ENCODE measurements at places on chromosomes 12 and 14.

GRCh38 chr14:91339671-91340369 is 77.8 kb downstream of the CCDC88C start:
- DNase-seq = no peak

DNA sequence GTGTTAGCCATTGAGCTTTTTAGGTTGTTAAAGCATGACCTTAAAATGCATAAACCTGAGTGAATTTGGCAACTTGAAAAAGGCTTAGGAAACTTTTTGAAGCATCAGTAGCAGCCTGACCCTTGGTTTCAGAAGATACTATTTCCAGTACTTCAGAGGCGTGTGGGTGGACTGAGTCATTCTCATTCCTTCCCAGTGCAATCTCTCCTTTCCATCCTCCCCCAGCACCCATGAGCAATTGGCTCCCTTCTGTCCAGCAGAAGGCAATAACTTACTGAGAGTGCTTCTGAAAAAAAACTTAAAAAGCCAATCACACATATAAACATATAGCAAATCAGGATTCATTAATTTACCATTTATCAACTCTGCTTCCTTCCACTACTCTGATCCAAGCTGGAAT is 299.3 kb upstream of the STXBP6 start:
- no peak for DNase-seq

DNA sequence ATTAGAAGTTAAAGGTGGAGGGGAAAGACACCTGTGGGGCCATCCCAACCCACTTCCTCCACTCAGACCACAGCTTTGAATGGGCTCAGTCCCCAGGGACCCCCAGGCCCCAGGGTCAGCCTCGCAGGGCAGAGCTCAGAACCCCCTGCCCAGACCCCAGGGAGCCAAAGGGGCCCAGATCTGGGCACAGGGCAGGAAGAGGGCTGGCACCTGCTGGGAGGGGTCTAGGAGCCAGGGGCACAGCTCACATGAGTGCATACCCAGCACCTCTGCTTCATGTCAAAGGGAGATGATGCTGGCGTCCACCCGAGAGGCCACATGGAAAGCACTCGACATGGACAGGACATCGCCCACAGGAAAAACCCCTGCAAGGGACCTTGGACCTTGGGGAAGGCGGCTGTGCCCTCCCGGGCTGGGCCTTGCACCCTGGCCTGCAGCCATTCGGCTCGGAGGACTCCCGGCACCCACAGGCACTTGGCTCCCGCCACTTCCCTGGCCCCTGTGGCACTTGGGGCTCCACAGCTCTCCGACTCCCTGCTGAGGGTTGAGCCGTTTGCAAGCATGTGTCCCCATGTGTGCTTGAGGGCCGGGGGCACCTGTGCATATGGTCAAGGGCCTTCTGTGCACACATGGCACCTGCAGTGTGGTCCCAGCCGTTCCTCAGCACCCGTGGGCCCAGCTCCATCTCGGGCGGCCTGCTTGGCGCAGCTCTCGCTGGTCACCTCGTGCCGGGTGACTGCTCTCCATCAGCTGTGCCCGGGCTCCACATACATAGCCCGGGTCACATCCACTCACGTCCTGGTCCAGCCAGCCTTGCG is 7.8 kb upstream of the AMN start:
- DNase-seq = no peak

DNA sequence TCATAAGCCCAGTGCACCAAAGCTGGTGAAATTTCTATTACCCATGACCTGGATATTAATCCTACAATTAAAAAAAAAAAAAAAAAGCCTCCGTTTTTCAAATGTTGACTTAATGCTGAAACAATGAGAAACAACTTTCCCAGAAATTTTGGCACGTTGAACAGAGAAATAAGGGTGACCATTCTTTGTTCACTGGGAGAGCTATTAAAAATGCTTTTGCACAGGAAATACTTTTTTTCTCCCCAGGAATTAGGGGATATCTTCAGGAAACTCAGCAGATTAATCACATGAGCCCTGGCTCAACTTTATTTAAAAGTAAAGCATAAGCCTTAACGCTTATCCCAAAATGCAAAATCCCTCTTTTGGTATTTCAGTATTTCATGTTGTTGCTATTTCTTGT is 54.8 kb upstream of the FLRT2 start:
- no peak for DNase-seq

- DNase-seq = no peak
Measured at GRCh38 chr12:92493816-92494215, 209.0 kb upstream of the PLEKHG7 start.

GRCh38 chr14:90534091-90534837 is 137.4 kb downstream of the CALM1 start:
- DNase-seq = no peak

DNA sequence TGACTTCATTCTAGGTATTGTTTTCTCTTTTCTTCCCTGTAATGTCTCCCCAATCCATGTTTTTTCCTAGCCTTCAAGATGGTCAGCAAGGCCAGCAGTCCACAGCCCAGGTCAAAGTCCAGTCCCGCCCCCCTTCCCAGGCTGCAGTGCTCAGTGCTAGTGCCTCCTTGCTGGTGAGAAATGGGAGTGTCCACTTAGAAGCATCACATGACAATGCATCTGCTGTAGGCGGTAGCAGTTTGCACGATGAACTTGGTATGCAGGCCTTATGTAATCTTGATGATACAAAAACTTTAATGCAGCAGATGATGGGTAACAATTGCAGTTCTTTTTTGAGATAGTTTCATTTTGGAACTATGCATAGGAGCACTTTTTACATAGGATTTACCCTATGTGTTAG is 88.4 kb downstream of the PCNX1 start:
- DNase-seq = no peak

DNA sequence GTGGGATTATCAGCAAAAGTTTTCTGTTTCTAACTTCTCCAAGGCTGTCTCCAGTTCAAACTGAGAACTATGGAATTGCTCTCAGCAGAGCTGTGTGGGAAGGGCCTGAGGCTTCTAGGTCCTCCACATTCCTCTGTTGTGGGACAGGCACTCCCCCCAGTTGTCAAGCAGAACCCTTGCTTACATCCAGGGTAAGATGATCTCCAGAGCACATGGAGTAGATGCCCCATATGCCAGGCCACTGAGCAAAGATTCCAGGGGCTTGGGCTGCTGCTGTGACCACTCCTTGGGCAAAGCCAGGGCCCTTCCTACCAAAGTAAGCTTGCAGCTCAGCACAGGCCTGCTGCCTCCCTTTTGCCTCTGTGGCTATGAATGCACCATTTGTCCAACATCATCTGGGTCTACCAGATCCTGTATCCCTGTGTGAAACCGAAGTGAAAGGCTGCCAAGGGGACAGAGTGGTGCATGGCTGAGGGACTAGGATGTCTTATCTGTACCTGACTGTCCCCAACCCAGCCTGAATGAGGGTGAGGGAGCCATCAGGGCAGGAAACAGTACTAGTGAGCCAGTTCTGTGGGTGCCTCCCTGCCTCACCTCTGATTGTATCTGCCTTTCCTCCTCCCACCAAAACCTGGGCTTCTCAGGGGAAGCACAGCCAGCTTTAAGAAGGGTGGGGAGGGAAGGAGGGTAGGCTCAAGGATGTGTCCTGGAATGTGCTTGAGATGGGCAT is 13.1 kb upstream of the ESPL1 start:
- no peak for DNase-seq

DNA sequence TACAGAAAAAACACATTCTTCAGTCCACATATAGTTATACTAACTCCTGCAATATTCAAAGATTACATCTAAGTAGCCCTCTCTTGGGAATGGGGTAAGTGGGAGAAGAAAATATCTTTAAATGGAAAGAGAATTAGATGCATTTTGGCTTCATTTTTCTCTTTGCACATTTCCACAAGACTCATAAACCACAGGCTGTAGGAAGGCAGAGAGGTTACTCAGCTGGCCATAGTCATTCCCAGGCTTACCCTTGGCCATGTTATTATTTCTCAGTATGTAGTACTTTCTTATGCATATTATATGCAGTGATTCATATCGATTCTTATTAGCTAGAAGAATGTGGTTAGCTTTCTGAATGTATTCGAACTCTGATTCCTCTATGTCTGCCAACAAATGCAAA is 92.2 kb downstream of the PTPRR start:
- no peak for DNase-seq

GRCh38 chr14:24351517-24351916 is 11.7 kb upstream of the RIPK3 start:
- no peak for DNase-seq

- DNase-seq = no peak
Measured at GRCh38 chr14:33369041-33369440, 430.4 kb downstream of the NPAS3 start.

DNA sequence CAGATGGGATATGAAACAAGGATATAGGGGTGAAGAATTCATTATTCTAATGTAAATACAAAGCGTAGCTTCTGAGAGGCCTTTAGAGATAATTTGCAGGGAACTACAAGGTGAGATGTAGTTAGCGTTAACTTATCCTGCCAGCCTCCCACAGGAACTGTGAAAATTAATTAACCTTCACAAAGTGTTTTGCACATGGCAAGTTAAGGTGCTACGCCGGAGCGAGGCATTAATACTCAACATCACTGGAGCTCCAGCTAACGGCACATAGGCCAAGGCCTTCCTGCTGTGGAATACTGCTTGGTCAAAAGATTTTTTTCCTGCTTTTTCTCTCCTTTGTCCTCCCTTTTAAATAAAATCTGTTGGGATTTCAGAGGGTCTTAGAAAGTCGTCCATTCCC is 86.5 kb downstream of the CRACR2A start:
- DNase-seq = no peak

GRCh38 chr12:64652346-64652745 is 42.1 kb downstream of the RASSF3 start:
- DNase-seq = no peak

GRCh38 chr14:102487204-102487577 is 22.4 kb downstream of the ANKRD9 start:
- no peak for DNase-seq

DNA sequence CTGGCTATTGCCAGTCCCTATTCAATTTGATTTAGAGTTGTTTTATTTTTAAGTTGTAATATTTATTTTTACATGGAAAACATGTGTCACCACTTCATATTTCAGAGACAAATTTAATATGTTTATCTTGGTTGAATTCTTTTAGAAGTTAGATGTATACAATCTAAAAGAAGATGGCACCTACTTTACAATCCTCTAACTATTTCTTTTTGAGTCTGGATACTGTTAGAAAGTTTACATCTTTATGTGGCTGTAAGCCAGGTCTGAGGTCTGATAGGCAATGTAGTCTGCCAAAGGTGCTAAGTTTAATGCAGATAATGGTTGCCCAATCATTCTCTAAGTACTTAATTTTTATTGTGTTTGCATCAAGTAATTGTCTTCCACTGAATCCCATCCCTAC is 7.2 kb upstream of the LMO3 start:
- no peak for DNase-seq

- DNase-seq = no peak
Measured at GRCh38 chr12:132530851-132531250, 40.9 kb downstream of the FBRSL1 start.

- peak; percentile 13 for DNase-seq
Measured at GRCh38 chr12:45543887-45544286, 185.6 kb upstream of the ARID2 start.

GRCh38 chr14:37384870-37385596 is 187.3 kb downstream of the MIPOL1 start:
- no peak for DNase-seq

- no peak for DNase-seq
Measured at GRCh38 chr14:103839579-103839978, 7.8 kb downstream of the PPP1R13B start.

GRCh38 chr14:96881713-96882112 is 84.5 kb downstream of the VRK1 start:
- DNase-seq = no peak

GRCh38 chr12:71397433-71397954 is 42.1 kb upstream of the LGR5 start:
- no peak for DNase-seq

DNA sequence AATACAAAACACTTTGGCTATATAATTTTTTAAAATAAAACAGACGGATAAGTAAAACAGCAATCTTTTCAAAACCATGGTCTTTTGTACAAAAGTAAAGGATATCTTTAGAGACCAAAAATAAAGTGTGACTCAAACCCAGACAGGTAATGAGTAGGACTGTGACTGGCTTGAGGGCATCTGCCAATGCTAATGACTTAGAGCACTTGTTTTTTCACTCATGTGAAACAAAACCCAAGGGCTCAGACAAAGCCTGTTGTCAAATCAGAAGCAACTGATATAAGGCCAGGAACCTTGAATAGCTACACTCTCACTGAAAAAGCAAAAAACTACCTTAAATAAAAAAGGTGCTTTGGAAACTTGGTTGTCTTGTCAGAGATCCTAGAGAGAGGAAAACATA is 357.4 kb downstream of the TMEM117 start:
- DNase-seq = no peak

- DNase-seq = no peak
Measured at GRCh38 chr14:50425816-50426215, 29.1 kb upstream of the CDKL1 start.

- no peak for DNase-seq
Measured at GRCh38 chr12:122159882-122160281, 14.1 kb downstream of the IL31 start.

GRCh38 chr14:69674546-69675244 is 63.3 kb downstream of the SUSD6 start:
- no peak for DNase-seq

- DNase-seq = no peak
Measured at GRCh38 chr12:113066813-113067400, 10.4 kb downstream of the DTX1 start.

- DNase-seq = no peak
Measured at GRCh38 chr14:101195309-101195901, 291.9 kb upstream of the RTL1 start.

GRCh38 chr14:29462321-29462720 is 465.3 kb downstream of the PRKD1 start:
- no peak for DNase-seq
